ENCODE measurements at places on chromosomes 2 and 18. TPM values are rescaled to one million over a fixed set of nuclear protein-coding genes. Genes with fewer than 3 reads are reported as not detected.

Gene CAPG
- 22.8 TPM for total RNA-seq

Gene C2orf72
- 0.83 TPM for total RNA-seq

Gene MC4R
- total RNA-seq, result 1.4 TPM

- H3K27ac ChIP-seq, result peak overlapping the region; percentile 42
- DNase-seq, result no peak
- peaks cover 76% of the 10 kb centered on the region for H3K4me1 ChIP-seq
Measured at GRCh38 chr18:44777457-44778192, 96.9 kb downstream of the SETBP1 start.

DNA sequence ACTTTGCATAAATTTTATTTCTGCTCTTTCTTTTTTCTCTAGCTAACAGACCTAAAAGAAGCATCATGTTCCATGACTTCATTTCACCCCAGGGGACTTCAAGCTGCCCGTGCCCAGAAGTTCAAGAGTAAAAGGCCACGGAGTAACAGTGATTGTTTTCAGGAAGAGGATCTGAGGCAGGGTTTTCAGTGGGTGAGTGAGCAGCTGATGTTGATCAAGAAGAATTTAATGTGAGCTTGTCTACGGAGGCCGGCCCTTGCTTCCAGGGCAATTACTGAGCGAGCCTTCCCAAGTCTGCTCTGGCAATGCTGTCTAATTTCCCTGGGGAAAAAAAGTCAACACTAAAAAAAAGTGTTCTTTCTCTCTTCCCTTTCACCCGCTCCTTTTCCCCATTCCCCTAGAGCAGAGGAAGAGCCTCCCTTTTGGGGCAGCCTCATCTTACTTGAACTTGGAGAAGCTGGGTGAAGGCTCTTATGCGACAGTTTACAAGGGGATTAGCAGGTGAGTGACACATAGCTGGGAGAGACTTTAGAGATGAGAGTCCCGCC is 1.2 kb downstream of the CDK15 start:
- peak overlapping the region; percentile 11 for H3K27ac ChIP-seq
- no peak for DNase-seq
- no peaks in the 10 kb centered on the region for H3K27me3 ChIP-seq
- no peaks in the 10 kb centered on the region for H3K36me3 ChIP-seq
- no peaks in the 10 kb centered on the region for H3K4me1 ChIP-seq

GRCh38 chr2:10839813-10840212 is 27.2 kb upstream of the PDIA6 start:
- no peaks in the 10 kb centered on the region for H3K36me3 ChIP-seq
- peaks cover 7% of the 10 kb centered on the region for H3K4me1 ChIP-seq
- no peak overlapping the region for H3K27ac ChIP-seq
- H3K4me3 ChIP-seq, result no peak overlapping the region
- DNase-seq, result no peak

- H3K36me3 ChIP-seq, result no peaks in the 10 kb centered on the region
- peaks cover 67% of the 10 kb centered on the region for H3K4me1 ChIP-seq
- H3K27me3 ChIP-seq, result peaks cover 84% of the 10 kb centered on the region
- peak overlapping the region; percentile 19 for H3K4me3 ChIP-seq
Measured at GRCh38 chr2:63058144-63058920, 7.7 kb downstream of the OTX1 start.

DNA sequence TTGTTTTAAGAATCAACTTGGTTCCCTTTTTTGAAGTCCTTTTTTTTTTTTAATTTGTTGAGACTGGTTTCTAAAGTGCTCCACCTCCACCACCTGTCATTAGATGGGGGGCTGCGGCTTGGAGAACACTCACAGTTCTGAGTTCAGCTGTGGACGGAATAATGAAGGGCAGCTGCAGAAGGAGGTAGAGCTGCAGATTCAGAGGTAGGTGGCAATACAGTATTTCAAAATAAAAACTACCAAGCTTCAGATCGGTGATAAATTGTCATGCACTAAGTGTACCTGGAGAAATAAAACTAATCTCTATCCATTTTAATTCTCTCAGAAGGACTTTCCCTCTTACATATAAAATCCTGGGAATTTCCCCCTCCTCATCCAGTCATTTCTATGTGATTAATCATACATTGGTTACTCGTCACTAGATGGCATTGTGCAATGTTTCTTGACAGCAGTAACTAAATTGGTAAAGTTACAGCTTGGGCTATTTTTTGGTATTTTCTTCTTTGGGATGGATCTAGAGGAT is 81.1 kb upstream of the SLC39A10 start:
- no peaks in the 10 kb centered on the region for H3K27me3 ChIP-seq
- no peaks in the 10 kb centered on the region for H3K36me3 ChIP-seq
- no peak overlapping the region for H3K27ac ChIP-seq

DNA sequence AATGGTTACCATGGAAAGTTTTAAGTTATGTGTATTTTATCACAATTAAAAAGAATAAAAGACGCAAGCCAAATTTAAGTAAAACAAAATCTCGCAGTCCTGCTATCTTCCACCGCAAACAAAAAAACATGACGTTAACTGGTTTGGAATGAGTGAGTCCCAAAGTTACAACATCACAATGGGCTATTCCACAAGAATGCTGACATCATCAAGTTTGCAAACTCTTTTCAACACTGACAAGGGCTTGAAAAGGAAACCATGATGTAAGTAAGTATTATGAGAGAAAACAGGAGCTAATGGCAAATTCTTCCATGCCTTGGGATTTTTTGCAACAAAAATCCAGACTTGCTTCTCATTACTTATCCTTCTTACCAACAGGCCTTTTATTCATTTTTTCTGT is 31.1 kb downstream of the SIGLEC15 start:
- peaks cover 9% of the 10 kb centered on the region for H3K4me1 ChIP-seq
- H3K4me3 ChIP-seq, result no peak overlapping the region
- DNase-seq, result no peak
- H3K27ac ChIP-seq, result no peak overlapping the region
- H3K27me3 ChIP-seq, result no peaks in the 10 kb centered on the region

DNA sequence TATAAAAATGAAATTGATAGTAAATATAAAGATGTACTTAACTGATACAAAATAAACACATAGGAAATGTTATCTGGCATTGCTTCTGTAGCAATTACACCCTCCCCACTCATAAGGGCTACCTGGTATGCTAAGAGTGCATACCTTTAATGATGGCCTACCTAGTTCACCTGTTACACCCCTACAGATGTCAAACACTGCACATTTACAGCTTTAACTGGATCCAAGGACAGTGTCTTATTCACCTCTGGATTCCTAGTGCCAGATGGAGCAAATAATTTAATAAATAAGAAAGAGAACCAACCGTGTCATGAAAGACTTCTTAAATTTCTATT is 15.3 kb upstream of the SEC11C start:
- no peak for DNase-seq
- H3K27me3 ChIP-seq, result peaks cover 34% of the 10 kb centered on the region
- no peak overlapping the region for H3K27ac ChIP-seq
- H3K4me3 ChIP-seq, result no peak overlapping the region
- no peaks in the 10 kb centered on the region for H3K4me1 ChIP-seq
